Stimulated activated CD4-positive, alpha-beta T cell treated with anti-CD3 and anti-CD28 coated beads, Interleukin-1b, Interleukin-23, amount 100 ng/mL, for 1 hour (primary cell): ENCODE measurements at places on chromosomes 12 and 14.
A peak's percentile ranks its signal among the peaks of the same experiment; 100 is the strongest.

GRCh38 chr14:33676135-33676566 lies 274.7 kb downstream of the EGLN3 start:
- no peak for DNase-seq

GRCh38 chr12:99910342-99910741 lies 74.4 kb downstream of the ANKS1B start:
- no peak for DNase-seq

DNA sequence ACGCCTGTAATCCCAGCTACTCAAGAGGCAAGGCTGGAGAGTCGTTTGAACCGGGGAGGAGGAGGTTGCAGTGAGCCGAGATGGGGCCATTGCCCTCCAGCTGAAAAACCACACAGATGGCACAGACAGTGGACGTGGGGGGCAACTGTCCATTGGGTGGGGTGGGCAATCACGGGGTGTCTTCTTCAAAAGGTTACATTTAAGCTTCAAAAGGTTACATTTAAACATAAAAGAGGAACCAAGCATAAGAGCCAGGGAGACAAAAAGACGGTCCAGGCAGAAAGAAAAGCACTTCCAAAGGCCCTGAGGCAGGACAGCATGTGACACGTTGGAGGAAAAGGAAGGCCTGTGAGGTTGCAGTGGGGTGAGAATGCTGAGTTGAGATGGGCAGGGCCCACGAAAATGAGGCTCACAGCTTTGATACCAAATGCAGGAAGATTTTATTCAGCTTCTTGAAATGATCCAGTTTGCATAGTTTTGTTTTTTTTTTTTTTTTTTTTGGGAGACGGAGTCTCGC lies 10.7 kb downstream of the SCARB1 start:
- no peak for DNase-seq

DNA sequence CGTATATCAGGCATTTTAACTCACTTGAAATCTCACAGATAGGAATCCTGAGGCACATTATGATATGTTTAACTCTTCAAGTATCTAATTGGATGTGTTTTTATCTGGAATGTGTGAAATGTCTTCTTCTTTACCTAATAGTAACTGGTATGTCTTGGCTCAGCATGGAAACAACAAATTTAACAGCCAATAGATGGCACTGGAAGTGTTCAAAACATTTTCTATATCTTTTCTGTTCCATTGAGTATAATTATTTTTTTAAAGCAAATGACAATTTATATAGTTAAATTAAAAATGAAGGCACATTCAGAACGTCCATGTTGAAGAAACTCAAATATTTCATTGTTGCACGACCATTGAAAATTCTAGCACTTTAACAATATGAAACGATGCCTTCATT lies 164.6 kb upstream of the SLC16A7 start:
- no peak for DNase-seq

DNA sequence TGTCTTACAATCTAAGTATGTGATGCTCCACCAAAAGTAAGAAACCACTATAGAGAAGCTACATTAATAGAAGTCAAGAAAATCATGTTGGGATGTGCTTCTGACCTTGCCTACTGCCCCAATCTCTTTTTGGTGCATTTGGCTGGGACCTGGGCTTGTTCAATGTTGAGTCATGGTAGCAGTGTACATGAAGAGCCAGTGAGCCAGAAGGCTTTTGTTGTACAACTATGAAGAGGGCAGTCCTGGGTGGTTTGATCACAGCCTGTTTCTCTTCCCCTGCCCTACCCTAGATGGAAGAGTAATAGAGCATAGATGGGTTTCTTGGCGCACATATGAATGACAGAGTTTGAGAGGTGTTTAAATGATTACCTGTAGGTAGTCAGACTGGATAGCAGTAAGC lies 56.4 kb downstream of the UBR7 start:
- no peak for DNase-seq

DNA sequence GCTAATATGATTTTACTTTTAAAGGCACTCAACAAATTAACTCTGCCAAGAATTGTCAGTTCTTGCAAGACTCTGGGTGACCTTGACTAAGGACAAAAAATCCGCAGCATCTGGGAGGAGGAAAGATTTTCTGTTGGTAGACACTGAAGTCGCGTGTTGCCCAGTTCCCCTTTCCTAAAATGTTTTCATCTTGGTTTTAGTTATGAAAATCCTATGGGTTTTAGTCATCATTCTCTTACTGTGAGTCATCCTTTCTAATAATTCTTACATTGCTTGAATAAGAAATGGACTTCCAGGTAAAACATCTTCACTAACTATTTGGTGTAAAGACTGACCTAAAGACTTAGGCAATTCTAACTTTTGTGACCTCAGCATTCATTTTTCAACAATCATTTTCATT lies 9.1 kb downstream of the GSG1 start:
- no peak for DNase-seq

DNA sequence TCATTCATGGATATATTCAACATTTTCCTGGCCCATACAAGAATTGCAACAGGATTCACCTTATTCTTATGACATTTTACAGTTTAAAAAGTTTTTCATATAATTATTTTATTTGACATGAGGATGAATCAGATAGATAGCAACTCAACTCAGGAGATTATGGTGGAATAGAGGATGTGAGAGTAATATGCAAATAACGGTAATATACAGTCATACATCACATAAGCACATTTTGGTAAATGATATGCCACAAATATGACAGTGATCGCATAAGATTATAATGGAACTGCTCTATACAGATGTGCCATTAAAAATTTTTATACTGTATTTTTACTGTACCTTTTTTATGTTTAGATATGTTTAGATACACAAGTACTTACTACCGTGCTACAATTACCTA lies 24.1 kb upstream of the CRADD start:
- DNase-seq, result no peak

GRCh38 chr12:24363177-24363754 lies 413.8 kb upstream of the SOX5 start:
- DNase-seq, result no peak

DNA sequence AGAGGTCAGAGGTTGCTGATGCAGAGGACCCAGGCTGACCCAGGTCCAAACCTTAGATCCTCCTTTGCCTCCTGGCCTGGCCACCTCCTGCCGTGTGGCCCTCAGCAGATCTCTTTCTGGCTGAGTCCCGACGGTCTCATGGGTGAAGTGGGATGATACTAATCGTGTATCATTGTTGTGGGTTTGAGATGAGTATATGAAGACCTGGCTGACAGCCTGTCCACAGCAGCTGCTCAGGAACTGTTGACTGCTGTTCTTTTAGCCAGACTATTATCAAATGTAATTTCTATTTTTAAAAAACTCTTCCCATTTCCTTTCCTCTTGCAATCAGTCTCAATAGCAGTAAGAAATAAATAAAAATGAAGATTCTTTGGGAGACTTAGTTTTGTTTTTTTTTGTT lies 45.6 kb downstream of the ANKRD9 start:
- DNase-seq, result no peak

GRCh38 chr12:26987634-26988424 lies 26.4 kb downstream of the TM7SF3 start:
- DNase-seq, result no peak

GRCh38 chr12:104130760-104131159 lies 7.2 kb downstream of the NFYB start:
- no peak for DNase-seq

GRCh38 chr12:92400006-92400405 lies 254.4 kb upstream of the BTG1 start:
- no peak for DNase-seq

- no peak for DNase-seq
These were observed 24.9 kb downstream of the EGLN3 start for GRCh38 chr14:33925946-33926345.

DNA sequence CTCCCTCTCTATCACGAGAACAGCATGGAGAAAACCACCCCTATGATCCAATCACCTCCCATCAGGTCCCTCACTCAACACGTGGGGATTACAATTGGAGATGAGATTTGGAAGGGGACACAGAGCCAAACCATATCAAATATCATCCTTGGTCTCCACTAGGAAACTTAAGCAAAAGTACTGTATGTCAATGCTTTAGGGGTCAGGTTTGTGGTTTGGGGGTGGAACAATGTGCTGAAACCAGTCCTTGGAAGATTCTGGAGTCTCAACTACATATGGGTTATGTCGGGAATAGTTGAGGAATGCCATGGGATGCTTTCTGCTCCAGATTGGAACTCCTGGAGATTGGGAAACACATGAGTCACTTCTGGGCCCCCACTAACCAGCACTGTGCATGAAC lies 48.3 kb upstream of the CCDC63 start:
- no peak for DNase-seq

DNA sequence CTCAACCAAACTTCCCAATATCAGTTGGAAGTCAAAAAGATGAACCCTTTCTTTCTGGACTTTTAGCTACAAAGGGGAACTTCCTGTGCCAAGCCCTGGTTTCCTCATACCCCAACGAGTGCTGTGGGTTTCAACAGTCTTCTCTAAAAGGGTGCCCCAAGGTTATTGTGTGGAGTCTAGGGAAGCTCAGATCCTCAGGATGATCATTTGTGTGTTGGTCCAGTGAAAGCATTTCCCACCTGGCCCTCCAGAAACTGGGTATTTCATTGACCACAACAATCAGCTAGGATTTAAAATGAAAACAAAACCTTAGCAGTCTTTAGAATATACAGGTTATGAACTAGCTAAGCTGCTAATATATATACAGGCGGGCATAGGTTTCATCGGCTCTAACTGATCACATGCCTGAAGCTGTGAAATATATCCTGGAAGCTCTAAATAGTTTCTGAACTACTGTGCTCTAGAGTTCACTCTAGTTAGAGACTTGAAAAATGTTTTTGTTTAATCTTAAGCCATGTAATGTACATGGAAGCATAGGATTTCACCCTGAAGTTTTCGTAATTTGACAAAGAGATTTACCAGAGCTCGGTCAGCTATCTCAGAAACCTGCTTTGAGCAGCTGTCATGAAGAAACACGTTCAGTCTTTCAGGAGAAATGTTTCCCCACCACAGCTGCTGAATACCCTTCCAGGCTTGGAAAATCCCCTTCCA lies 29.6 kb downstream of the P2RX4 start:
- DNase-seq, result no peak

DNA sequence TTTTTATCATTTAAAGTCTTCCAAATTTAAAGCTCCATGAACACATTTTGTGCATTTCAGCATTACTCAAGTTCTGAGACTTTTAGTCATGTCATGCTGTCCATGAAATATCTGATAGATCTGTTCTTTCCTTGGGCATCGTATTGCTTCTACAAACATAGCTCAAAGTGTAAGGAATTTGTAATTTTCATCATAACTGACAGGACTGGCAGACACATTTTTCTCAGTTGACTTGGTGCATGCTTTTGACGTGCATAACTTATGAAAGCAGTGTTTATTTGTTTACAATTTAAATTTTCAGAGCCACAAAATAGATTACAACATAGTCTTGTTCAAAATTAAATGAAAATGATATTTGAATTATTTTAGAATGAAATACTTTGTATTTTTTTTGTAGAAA lies 812.1 kb upstream of the NOVA1 start:
- DNase-seq, result no peak

DNA sequence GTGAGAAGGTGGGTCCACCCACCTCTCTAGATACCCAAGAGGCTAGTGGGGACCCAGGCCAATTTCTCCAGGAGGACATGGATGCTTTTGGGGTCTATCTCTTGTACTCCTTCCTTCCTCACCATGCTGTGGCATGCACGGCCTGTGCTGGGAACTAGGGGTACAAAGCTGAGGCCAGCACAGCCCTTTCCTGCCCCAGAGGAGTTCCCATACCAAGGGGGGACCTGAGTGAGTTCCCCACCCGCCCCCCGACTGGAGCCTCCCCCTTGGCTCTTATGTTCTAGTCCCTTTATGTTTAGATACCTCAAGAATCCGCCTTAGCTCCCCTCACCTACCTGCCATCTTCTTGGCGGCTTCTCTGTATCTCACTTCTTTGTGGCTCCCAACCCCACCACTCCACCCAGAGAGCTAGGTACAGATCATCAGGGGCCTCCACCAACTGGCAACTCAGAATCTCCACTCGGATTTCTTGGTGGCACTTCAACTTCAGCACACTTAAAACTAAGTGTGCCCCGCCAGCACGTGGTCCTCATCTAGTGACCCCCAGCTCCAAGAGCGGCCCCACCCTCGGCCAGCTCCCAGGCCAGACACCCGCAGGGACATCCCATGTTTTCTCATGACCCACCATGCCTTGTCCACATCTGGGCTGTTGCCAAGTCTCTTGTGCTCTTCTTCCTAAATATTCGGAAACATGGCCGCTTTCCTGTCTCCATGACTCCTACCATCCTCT lies 115.2 kb upstream of the RTL1 start:
- DNase-seq, result no peak

GRCh38 chr12:53538209-53538689 lies 31.0 kb upstream of the NPFF start:
- DNase-seq, result no peak

DNA sequence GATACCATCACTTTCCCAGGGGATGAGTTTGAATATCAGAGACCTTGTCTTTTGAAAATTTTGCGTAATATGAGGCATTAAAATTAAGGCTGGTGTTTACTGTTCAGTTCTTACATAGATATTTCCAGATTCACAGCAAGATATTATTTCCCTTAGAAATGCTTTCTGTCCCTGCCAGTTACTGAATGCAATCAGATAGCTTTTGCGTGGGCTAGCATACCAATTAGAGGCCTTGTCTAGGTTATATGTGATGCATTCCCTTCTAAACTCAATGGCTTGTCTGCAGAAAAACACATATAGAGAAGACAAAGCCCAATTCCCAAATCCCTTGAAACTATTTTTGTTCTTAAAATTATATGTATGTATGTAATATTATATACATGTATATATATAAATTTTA lies 167.8 kb downstream of the RMST start:
- no peak for DNase-seq

DNA sequence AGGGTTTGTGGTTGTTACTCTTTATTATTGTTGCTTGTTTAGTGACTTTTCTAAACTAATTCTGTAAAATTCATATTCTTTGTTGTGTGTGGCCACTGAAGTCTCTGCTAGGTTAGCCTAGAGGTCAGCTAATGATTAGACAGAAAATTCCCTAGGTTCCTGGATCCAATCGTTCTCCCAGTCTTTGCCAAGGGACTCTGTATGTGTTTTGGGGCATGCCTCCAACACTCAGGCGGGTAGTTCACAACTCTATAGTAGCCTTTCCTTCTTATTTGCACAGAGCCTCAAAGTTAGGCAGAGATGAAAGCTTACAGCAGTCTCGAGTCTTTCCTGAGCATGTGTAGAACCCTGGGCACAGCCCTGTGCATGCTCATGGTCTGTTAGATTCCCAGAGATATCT lies 32.7 kb upstream of the RIN3 start:
- DNase-seq, result no peak

GRCh38 chr12:67648521-67649260 lies at the start of gene DYRK2:
Gene DYRK2, plus strand, starts transcription at chr12:67648745. Its CDS starts 389 bp downstream, at chr12:67649134.
- DNase-seq, result peak; percentile 53

- no peak for DNase-seq
These were observed 10.0 kb upstream of the KLC1 start for GRCh38 chr14:103619057-103619456.

DNA sequence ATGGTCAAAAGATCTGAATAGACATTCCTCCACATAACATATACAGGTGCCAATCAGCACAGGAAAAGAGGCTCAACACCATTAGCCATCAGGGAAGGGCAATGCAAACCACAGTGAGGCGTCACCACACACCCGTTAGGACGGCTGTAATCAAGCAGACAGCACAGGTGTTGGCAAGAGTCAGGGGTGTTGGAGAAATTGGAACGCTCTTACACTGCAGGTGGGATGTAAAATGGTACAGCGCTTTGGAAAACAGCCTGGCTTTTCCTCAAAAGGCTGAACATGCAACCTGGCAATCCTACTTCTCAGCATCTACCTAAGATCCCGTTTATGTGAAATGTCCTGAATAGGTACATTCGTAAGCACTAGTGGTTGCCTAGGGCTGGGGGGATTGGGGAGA lies 21.5 kb upstream of the MMP17 start:
- no peak for DNase-seq
